HuH-7 (cell line): ENCODE measurements at places on chromosomes 1 and 21.

- DNase-seq, result peak; percentile 73
These were observed at the start of gene GPATCH4 for GRCh38 chr1:156601122-156601830. GPATCH4 (minus strand) TSS chr1:156601479.

GRCh38 chr1:961132-961669 is 817 bp downstream of the KLHL17 start:
- DNase-seq, result no peak

DNA sequence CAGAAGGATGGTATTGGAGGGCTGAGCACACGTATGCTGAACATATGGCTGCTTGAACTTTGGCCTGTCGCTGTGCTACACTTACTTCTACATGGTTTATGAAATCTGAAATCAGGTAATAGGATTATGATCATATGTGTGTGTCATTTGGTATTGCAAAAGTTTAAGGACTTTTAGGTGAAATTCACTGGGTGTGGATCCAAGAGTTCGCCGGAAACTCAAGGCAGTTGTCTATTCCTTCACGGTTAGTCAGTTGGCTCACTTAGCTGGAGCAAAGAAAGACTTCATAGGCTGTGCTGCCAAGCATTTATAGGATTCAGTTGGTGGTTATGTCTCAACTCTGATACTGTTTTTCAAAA is 927 bp downstream of the UAP1 start:
- DNase-seq, result no peak

DNA sequence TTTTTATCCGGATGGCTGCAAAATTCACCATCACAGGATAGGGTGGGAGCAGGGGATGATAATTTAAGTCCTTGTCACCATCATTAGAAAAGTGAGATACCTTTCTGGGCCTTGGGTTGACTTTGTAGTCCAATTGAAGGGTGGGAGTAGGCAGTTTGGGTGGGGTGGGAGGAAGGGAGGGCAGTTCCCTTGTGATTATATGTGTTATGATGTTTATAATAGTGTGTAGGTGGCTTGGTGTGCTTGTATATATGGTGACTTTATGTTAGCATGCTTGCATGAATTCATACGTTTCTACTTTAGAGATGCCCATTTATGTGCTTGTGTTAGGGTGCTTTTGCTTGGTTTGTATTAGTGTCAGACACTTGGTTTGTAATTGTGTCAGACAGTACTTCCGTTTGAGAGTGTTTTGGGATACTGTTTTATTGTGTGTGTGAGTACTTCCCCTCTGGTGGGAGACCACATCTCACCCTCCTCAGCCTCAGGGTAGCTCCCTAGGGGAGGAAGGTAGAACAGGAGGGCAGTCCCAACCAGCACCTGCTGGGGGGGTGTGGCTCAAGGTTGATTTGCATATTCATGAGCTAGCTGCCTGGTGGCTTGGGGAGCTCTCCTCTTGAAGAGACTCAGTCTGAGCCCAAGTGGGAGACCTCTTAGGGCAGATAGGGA is 6.3 kb upstream of the POU3F1 start:
- no peak for DNase-seq

DNA sequence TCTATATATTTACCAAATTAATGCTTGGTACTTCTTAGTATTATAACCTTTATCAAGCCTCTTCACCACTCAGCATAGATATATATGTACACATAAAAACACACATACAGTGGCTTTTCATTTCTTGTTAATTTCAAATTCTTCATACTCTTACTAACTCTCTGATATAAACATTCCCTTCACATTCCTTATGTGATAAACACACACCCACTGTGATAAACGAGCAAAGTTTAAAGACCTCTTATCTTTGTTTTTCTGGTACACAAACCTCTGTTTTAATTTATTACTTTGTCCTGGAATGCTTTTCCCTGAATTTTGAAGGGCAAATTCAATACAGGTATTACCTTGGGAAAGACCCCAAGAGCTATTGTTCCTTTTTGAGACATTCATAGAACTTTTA is 379.1 kb upstream of the TMPRSS15 start:
- DNase-seq, result no peak
